ENCODE measurements at places on chromosomes 6 and 20.
A peak's percentile ranks its signal among the peaks of the same experiment; 100 is the strongest.

- no peak for DNase-seq
These were observed at the start of gene ALDH8A1 for GRCh38 chr6:134949927-134950326. Gene ALDH8A1, minus strand, starts transcription at chr6:134950101. Its CDS starts 48 bp downstream, at chr6:134950053.

DNA sequence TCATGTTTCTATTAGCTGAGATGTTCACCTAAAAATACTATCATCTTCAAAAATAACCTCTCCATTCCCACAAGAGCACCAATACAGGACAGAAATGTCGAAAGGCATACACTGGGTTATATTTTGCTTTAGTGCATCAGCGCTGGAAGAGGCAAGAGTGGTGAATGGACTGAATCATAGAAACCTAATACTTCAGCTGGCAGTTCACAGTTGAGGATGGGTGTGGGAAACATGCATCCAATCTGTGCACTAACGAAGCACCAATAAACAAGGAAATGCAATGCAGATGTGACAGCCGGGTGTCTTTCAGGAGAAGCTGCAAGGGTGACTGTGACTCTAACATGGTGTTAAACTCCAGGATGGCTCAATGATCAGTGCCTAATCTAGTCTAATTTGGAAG lies 365.8 kb downstream of the ESR1 start:
- no peak for DNase-seq

DNA sequence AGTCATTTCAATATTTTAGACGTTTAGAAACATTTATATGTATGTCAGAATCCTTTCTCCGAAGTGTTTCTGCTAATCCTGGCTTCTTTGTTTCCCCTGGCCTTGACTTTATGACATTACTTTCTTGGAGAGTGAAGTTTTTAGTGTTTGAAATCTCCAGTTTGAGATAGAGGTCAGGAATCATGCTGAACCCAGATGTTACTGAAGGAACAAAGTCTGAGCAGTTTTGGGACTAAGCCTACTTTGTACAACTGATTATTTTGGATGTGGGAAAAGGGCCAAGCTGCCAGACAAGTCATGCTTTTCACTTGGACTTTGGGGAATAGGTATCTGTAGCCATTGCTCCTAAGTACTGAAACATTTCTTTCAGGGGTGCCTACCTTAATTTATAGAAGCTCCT lies 2.3 kb downstream of the RNF144B start:
- DNase-seq: no peak

GRCh38 chr20:54517241-54517975 lies 42.0 kb downstream of the DOK5 start:
- no peak for DNase-seq

- DNase-seq: no peak
These were observed 77.0 kb downstream of the PLCB1 start for GRCh38 chr20:8209061-8209460.

DNA sequence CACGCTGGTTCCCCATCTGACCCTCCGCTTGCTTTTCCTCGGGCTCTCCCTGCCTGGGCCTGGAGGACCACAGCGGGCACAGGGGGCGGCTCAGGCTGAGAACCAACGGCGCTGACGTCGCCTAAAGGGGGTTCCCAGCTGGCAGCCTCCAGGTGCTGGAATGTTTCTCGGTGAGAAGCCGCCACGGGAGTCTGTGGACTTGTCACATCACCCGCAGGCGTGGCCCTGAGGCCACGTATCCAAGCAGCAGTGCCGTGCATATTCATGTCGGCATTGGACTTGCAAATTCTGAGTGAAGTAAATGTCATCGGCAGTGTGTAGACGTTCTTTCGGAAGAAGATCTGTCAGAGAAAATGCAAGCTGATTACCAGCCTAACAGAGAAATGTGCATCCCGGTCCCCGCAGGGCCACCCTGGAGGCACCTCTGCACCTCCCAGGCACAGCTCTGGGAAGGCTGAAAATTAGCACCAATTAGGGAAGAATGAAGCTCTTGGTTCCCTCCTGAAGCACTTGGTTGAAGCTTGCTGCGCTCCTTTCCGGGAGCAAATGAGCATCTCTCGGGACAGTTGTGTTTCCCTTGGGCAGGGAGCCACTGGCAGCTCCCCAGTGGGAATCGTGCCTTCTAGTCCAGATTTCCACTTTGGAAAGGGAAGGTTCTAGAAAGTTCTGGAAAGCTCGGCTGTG lies 24.3 kb downstream of the NTSR1 start:
- no peak for DNase-seq

- DNase-seq: no peak
These were observed 88.9 kb upstream of the CBLN4 start for GRCh38 chr20:56094228-56094627.

DNA sequence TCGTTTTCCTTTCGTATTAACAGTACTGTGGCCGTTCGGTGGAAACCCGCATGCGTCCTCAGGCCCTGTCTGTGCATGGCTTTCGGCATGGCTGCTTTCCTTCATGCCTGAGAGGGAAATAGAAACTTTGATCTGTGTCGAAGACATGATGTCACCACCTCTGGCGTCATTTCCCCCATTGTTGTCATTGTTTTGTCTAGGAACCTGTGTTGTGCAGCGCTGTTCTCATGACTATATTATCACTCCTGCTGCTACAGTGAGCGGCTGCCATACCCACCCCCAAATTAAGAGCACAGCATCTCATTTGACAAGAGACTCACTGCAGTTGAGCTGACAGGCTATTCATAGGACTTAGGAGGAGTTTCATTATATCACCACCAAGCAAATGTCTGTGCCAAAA lies 172.3 kb downstream of the TMEM242 start:
- DNase-seq: no peak

GRCh38 chr6:137165375-137166246 lies 7.8 kb downstream of the IL22RA2 start:
- DNase-seq: peak; percentile 18

- no peak for DNase-seq
These were observed 275.6 kb downstream of the BTBD9 start for GRCh38 chr6:38364127-38364526.

DNA sequence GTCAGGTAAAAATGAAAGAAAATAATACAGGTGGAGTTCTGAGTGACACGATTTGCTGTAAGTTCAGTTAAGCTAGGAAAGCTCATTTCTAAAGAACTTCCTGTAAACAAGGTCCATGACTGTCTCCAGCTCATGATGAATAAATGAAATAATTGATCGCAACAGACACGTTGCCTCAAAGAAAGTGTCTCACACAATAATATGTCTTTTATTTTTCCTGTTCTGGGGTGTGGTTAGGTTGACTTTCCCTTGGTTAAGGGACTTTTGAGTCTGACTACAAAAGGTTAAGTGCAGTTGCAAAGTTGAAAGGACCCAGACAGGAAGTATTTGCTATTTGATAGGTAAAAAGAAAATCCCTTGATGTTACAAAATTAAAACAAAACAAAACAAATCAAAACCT lies 304.2 kb upstream of the PRDM1 start:
- no peak for DNase-seq

- DNase-seq: no peak
These were observed 199.8 kb downstream of the DLL1 start for GRCh38 chr6:170091000-170091638.

GRCh38 chr6:34233867-34234266 lies 2.8 kb upstream of the HMGA1 start:
- no peak for DNase-seq

DNA sequence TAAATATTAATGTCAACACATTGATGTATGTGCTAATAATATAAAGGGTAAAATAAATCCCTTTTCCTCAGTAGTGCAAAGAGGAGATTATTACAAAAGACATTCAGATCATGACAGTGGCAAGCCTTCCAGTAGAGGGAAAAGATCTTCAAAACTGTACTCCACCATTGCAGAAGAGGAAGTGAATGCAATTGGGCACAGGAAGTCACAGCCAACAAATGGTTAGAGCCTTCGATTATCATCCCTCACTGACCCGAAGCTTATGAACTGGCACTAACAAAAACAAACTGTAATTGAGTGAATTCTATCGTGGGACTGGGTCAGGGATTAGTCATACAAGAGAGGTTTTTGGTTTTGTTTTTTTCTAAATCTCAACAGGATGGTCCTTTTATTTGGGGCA lies 39.3 kb upstream of the SCGN start:
- DNase-seq: no peak

DNA sequence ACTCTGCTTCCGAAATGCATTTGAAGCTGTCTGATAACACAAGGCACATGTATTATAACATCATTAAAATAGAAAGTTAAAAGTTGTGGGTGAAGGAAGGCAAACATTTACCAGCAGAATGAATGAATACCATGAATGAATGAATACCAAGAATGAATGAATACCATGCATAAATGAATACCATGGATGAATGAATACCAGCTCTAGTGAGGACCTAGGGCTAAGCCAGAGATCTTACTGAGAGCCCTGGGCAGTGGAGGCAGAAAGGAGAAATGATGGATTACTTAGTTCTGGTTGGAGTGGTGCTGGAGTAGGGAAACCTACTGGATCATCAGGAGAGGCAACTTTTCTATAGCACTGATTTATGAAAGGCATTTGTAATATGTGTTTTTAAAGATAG lies 998.0 kb downstream of the KIF16B start:
- no peak for DNase-seq

GRCh38 chr6:138450445-138450844 lies 46.4 kb downstream of the HEBP2 start:
- DNase-seq: no peak

DNA sequence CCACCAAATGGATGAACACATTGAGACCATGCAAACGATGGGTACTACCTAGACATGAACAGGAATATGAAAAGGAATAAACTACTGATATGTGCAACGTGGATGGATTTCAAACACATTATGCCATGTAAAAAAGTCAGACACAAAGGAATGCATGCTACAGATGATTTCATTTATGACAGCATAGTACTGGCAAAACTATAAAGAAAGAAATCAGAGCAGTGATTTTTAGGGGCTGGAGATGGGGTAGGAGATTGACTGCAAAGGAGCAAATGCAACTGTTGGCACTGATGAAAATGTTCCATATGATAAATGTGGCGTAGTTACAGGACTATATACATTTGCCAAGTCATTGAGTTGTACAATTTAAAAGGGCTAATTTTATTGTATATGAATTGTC lies 13.4 kb upstream of the COL12A1 start:
- DNase-seq: no peak

DNA sequence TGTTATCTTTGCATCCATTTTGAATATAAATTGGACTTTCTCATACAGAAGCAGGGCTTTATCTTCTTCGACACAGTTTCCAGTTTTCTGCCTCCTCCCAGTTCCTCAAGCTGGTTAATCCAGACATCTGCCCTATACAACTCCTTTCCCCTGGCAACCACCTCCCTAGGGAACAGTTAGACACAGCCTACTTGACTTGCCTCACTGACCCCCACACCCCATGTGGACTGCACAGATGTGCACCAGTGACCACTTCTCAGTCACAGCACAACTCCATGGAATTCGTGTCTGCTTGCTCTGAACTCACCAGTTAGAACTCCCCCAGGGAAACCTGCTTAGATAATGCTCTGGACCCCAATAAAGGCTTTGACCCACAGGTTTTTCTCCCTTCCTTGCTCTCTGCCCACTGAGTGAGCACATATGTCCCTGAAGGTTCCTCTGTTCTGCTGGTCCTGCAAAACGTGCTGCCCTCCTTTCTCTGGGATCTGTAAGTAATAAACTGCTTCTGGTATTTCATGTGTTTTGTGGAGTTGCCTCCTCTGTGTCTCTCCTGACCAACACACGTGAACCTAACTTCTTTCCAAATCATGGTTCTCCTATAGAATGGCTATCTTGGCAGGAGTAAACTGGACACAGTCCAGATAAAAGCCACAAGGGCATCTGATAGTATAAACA lies 351.2 kb downstream of the CD83 start:
- DNase-seq: no peak

DNA sequence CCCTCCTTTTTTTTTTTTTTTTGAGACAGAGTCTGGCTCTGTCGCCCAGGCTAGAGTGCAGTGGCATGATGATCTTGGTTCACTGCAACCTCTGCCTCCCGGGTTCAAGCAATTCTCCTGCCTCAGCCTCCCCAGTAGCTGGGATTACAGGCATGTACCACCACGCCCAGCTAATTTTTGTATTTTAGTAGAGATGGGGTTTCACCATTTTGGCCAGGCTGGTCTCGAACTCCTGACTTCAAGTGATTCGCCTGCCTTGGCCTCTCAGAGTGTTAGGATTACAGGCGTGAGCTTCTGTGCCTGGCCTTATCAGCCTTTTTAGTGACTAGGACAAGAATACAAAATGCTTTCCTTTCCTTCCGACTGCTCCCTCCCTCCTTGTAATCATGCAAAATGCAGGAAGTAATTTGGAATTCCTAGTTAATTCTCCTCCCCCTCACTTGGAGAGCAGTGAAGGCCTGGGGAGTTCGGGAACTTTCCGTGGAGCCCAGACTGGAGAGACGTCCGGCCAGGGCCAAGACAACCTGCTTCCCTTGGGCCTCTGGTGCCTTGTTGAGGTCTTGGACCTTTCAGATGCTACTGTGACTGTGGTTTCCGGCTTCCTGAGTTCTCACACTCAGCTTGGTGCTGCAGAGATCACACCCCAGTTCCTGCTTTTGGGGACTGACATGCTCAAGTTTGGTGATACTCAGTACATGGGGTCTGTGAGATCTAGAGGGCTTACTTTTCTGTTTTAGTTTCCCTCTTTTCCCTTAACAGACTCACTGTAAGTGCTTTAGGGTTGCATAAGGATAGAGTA lies 3.9 kb upstream of the PHF20 start:
- DNase-seq: no peak

DNA sequence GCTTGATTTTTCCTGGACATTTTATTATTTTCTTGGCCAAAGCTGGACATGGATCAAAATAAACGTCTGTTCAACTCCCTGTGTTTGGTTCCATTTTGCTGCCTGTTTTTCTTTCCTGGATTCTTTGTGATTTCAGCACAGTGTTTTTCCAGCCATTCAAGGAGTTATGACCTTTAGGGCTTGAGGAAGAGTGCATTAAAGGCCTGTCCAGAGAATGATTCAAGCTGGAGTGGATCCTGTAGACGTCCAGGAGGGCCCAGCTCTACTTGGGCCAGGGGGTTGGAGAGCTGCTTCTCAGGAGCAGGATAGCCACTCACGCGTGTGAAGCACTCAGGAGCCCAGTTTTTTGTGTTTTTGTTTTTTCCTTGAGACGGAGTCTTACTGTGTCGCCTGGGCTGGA lies 56.5 kb upstream of the IER3 start:
- no peak for DNase-seq

DNA sequence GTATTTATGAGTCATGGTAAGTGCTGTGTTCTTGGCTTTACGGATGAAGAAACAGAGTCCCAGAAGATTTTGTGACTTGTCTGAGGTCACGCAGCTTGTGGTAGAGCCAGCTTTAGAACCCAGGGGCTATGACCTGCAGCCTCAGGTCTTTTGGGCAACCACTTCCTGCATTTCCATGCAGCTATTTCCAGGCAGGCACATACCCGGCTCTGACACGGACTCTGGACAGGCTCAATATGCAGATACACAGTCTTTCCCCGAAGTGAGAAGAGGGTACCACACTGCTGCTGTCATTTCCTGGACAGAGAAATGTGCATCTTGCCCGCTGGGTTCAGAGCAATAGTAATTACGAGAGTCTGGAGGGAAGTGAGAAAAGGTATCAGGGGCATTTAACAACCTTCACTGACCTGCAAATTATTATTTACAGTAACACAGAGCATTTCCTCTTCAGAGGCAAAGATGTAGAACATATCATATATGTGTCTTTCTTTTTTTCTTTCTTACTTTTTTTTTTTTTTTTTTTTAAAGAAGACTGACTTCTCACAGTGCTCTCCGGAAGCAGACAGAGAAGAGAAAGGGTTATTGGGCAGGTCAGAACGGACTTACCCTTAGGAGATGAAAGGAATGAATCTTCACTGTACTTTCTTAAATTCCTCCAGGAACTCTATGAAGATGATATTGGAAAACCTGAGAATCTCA lies 185.1 kb downstream of the CLIC5 start:
- DNase-seq: no peak
